ENCODE measurements at places on chromosomes 2 and 18. TPM values are rescaled to one million over a fixed set of nuclear protein-coding genes. Genes with fewer than 3 reads are reported as not detected.

TMEM247 gene
- total RNA-seq = not detected

MXD1 gene
- 4.9 TPM for total RNA-seq

HOXD13 gene
- total RNA-seq = 5.2 TPM

POTEJ gene
- total RNA-seq = not detected

UGT1A8 gene
- not detected for total RNA-seq

UCN gene
- total RNA-seq = 6.8 TPM

HOXD9 gene
- total RNA-seq = not detected

APLF gene
- total RNA-seq = 0.46 TPM

KCNG2 gene
- 6.0 TPM for total RNA-seq

EMILIN2 gene
- total RNA-seq = 0.12 TPM

HOXD4 gene
- total RNA-seq = not detected

ARL4C gene
- total RNA-seq = 0.69 TPM

Measured in NCI-H460 (cell line).